ENCODE measurements at places on chromosomes 12 and 14.

DNA sequence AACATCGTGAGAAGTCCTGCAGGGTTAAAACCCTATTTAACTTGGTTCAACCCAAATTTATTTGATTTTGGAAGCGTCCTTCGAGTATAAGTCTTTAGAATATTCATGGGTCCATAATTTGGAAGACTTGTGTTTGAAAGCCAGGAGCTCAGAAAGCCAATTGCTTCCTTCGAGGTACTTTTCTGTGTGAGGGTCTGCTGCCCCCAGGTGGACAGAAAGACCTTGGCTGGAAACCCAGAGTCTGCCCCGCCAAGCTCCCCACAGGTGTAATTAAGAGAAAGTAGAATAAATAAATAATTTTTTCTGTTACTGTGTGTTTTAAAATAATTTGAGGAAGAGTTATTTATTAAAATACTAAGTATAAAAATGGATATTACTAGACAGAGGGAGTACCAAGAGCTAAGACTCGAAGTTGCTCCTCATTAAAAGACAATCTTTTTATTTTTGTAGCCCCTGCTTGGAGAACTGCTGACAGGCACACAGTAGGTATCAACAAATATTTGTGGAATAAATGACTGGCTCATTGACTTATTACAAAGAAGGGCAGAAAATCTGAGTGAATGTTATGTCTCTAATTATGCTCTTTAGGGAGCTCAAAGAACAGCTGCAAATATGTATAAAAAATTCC lies 105.8 kb downstream of the PAH start:
- no peak for DNase-seq

GRCh38 chr14:104998801-104999200 lies 13.2 kb downstream of the CLBA1 start:
- DNase-seq = no peak

DNA sequence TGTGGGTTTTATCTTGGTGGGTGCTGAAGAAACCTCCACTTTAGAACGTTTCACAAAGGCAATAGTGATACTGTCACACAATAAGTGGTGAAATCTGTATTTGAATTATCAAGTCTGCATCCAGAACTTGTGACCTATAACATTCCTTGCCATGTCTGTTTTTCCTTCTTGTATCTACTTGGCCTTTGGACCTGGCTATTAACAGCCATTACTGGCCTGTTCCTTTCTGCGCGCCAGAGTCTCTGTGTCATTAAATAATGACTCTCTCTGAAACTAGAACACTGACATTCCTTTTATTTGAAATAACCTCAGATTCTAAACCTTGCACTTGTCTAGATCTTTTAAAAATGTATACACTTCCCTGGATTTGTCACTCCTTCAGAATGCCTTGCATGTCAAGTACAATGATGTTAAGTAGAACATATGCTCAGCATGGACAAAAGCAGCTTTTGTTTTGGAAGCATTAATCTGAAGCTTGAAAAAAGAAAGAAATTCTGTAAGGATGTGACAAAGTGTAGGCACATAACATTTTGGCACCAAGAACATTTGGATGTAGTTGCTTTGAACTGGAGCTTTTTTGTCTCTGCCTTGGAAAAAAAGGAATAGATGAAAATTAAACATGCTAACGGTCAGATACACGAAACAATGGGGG lies 95.5 kb upstream of the RPL10L start:
- DNase-seq = no peak

DNA sequence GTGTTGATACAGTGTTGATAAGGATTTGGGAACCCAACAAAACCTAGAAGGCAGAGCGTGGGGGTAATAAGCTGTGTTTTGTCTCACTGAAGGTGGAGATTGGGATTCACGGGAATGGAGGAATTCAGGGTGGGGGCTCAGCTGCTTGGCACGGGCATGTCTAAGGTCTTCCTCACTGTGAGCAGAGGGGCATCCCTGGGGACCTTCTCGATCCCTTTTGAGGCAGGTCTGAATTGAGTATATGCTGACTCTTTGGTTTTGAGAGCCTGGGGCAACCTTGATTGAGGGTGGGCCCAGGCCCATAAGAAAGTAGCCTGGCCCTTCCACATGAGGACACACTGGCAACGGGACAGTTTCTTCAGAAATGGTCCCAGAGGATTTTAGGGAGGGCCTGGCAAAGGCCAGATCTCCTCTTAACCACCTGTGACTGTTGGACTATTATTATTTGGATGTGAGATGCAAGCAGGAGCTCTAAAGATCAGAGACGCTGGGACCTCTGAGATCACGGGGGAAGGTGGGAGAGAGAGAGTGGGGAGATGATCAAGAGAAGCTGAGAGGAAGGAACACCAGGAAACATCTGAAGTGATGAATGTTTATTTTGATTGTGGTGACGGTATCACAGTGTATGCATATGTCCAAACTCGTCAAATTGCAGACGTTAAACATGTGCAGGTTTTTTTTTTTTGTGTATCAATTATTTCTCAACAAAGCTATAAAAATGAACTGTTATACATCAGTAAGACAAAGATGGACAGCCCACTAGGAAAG lies 48.4 kb downstream of the SMIM41 start:
- DNase-seq = no peak

DNA sequence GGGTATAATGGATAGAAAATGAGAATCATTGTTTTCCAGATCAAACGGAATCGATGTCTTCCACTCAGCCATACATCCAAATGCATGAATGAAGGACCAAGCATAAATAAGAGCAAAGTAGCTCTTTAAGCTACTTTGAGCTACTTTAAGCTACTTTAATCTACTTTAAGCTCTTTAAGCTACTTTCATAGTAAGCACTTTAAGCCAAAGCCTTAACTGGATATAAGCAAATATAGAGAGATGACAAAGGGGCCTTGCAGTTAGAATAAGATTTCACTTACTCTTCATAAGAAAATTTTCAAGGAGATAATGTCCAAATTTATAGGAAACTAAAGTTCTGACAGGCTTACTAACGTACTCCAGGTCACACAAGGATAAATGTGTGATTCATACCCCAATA lies 355.6 kb upstream of the KITLG start:
- DNase-seq = no peak

GRCh38 chr12:20604408-20605067 lies 90.6 kb upstream of the SLCO1C1 start:
- no peak for DNase-seq

DNA sequence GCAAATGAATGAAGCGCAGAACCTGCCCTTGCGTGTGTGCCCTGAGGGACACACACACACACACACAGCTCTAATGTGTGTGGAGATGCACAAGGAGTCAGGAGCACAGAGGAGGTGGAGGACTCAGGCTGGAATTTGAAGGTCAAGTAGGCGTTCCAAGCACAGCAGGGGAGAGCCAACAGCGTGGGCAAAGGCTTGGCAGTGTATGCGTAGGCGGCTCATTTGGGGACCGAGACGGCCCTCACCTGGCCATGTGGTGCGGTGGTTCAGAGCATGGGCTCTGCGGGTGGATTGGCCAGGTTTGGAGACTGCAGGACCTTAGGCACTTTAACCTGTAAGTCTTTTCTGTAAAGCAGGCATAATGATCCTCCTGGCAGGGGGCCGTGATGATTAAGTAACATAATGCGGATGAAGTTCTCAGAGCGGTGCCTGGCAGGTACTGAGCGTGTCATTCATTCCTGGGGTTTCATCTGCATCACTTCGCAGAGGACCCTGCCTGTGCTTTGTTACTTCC lies 69.5 kb upstream of the SLC24A4 start:
- DNase-seq = no peak

- no peak for DNase-seq
These were observed 27.6 kb downstream of the KITLG start for GRCh38 chr12:88552610-88553079.

DNA sequence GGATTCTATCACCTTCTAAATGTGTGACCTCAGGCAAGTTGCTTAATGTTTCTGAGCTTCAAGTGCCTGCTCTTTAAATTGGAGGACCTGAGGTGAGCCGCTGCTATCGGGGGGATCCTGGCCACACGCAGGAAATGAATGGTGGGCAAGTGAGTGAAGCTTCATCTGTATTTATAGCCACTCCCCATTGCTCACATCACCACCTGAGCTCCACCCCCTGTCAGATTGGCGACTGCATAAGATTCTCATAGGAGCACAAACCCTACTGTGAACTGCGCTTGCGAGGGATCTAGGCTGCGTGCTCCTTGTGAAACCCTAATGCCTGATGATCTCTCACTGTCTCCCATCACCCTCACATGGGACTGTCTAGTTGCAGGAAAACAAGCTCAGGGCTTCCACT lies 158.6 kb upstream of the CCND2 start:
- no peak for DNase-seq

GRCh38 chr14:93245764-93246420 lies 38.8 kb downstream of the UBR7 start:
- no peak for DNase-seq

DNA sequence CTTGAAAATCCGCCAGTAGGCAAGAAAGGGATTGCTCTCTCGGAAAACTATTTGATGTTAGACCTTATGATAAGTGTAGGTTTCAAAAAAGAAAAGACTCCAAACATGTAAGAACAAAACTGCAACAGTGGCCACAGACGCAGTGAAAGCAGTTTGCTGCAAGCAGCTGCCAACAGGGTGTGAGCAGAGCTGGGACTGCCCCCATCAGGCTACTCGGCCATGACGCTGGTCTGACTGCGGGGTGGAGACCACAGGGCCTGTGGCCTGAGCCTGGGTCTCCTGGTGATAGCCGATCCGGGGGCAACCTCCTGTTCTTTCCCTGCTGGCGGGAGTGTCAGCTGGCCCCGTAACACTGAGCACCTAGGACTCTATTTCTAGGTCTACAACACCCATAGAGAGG lies 63.2 kb downstream of the AMN start:
- no peak for DNase-seq

DNA sequence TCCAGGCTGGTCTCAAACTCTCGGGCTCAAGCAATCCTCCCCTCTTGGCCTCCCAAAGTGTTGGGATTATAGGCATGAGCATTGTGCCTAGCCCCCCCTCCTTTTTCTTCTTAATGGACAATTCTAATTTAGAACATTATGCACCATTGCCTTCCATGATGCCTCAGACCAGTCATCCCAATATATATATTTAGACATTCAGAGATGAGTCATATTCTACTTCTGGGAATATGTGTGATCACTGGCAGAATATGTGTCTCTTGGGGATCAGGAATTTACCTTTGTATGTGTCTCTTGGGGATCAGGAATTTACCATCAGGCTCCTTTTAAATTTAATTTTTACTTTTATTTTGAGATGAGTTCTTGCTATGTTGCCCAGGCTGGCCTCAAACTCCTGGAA lies 7.5 kb upstream of the CCDC177 start:
- DNase-seq = no peak

DNA sequence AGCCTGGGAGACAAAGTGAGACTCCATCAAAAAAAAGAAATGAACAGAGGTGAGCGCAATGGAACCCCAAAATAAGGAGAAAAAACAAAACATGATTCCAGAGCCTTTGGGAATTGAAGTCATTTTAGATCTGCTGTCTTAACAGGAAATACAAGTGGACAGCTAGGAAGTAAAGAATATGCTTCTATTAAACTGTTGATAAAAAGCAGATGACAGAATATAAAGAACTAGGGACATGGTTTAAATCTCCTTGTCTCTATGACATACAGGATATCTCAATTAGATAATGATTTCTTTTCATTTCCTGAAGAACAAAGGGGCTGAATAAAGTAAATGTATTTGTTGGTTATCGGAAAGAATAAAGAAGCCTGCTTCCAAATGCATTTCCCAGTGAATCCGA lies 49.3 kb upstream of the ETV6 start:
- DNase-seq = no peak

DNA sequence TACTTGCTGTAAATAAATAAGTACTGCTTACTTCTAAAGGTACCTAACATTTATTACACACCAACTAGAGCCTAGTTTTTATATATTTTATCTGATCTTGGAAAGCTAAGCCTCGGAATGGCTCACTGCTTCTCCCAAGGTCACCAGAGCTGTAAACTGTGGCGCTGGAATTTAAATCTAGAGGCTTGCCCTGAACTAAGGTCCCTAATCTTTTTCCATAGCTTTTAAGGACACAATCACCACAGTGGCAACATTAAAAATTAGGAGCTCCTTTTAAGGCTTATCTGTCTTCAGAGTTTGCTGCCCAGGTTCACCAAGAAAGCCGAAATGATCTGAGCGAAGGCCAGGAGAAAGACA lies 670 bp downstream of the CCNB1IP1 start:
- no peak for DNase-seq

- no peak for DNase-seq
These were observed 7.0 kb downstream of the MTHFD1 start for GRCh38 chr14:64394977-64395633.
